ENCODE measurements at places on chromosomes 16 and 17.

- no peak for DNase-seq
Measured at GRCh38 chr17:8294814-8295316, 335 bp downstream of the SLC25A35 start.

DNA sequence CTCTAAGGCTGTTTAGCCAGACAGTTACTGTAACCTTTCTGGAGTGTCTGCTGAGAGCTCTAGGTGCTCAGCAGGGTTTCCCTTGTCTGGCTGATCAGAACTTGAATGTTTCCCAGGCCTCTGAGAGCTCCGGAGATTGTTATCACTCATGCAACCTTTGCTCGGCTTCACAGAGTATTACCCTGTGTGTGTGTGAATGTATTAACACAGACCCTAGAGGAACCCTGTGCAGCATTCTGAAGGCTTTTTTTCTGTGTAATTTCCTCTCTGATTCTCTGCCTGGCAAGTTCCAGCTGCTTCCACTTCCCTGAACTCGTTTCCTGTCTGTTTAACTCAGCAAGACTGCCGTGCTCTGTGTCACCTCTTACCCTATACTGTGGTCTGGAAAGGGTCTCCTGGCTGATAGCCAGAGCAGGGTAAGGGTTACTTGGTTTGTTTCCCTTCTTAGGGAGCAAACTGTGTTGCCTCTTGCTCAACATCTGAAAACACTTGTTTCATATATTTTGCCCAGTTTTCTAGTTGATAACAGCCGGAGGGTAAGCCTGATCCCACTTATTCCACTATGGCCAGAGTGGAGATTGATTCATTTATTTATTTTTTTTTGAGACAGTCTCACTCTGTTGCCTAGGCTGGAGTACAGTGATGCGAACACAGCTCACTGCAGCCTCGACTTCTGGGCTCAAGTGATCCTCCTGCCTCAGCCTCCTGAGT lies 21.7 kb downstream of the PRMT7 start:
- peak; percentile 40 for DNase-seq

GRCh38 chr16:51376080-51376479 lies 225.0 kb upstream of the SALL1 start:
- DNase-seq: no peak

DNA sequence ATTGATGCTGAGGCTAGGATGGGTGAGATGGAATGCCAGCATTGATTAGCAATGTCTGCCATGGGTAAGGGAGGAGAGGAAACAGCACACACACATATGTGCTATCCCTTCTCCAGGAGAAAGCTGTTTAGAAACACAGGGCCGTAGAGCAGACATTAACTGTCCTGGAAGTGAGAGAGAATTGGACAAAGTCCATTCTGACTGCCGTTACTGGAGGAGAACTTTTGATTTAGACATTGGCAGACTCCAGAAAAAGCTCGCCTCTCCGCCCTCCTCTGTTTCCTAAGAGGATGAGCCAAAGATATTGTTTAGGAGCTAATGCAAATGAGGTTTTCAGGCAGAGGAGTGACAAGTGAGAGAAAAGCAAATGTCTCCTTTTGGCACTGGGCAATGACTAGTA lies 237.0 kb downstream of the HAPSTR1 start:
- DNase-seq: no peak

DNA sequence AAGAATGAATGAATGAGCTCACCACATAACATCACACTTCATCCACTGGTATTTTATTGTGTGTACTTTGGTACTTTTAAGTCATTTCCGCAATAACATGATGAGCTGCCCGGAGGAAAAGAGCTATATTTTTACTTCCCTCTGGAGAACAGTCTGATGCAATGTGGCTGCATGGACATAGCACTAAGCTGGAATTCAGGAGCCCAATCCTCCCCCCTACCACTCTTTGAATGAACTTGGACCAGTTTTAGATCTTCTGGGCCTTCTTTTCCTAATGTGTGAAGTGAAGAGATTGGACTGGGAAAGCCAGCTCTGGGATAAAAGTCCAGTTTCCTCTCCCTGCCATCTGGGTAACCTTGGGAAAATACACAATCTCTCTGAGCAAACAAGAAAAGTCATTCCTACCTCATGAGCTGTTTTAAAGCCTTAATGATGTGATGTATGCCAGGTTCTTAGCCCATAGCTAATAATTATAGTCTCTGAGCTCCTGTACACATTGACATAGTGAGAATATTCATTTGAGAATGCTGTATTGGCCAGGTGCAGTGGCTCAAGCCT lies 79.3 kb downstream of the ABCC12 start:
- DNase-seq: peak; percentile 58

- DNase-seq: no peak
Measured at GRCh38 chr16:67731071-67731752, 12.1 kb upstream of the GFOD2 start.

GRCh38 chr16:70656712-70657263 lies 10.4 kb downstream of the IL34 start:
- no peak for DNase-seq

Measured in fibroblast of lung (primary cell).